ENCODE measurements at places on chromosomes 4 and X.
A peak's percentile ranks its signal among the peaks of the same experiment; 100 is the strongest.

DNA sequence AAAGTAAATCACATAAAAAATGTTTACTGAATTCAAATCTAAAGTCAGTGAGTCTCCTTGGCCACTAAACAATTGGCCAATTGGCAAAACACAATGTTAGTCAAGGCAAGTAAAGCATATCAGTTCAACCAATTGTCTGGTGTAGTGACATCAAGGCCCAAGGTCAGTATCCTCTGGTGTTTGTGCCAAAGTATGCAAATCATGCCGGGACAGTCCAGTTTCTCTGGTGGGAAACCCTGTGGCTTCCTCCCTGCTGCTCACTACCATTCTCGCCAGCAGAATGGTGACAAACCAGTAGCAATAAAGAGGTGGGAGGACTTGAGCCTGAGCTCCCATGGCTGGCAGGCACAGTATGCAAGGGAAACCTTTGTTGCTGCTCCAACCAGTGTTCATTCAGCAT is 314.9 kb upstream of the FGF13 start:
- no peak for DNase-seq
- H3K36me3 ChIP-seq = no peaks in the 10 kb centered on the region
- H3K4me3 ChIP-seq = no peak overlapping the region
- no peaks in the 10 kb centered on the region for H3K4me1 ChIP-seq
- no peak overlapping the region for H3K27ac ChIP-seq

DNA sequence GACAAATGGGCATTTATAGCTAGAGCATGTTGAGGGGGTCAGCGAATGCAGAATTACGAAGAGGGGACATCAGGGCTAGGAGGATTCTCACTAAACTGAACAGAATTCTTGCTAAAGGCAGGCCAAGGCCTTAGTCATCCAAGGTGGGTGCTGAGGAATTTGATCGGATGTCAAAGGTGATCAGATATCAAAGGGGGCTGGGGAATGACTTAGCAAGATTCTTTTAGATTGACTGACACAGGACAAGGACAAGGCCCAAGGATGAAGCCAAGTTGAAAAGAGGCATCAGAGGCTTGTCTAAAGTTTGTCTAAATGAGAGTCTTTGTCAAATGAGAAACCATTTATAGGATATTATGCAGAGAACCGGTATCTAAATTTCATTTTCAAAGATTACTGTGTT is 9.7 kb downstream of the TMEM184C start:
- no peak overlapping the region for H3K4me3 ChIP-seq
- no peaks in the 10 kb centered on the region for H3K4me1 ChIP-seq
- DNase-seq = no peak
- no peaks in the 10 kb centered on the region for H3K27me3 ChIP-seq

DNA sequence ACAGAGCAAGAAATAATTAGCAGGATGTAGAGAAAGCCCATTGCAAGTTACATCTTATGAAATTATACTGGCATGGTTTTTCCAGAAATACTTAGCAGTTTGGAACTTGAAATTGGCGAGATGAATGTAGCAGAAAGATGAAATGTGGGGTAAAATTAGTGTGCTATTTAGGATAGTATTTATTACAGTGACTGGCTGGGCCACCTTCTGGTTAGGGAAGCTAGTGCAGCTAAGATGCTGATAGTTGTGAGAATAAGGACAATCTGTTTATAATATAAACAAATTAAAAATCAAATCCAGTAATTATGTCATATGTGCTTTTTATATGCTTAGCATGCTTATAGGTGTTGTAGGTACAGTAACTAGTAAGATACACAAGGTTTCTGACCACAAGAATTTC is 74.8 kb downstream of the IL15 start:
- H3K4me3 ChIP-seq = no peak overlapping the region
- H3K27me3 ChIP-seq = no peaks in the 10 kb centered on the region
- H3K27ac ChIP-seq = no peak overlapping the region
- no peaks in the 10 kb centered on the region for H3K36me3 ChIP-seq
- H3K4me1 ChIP-seq = peaks cover 7% of the 10 kb centered on the region

- H3K4me3 ChIP-seq = no peak overlapping the region
- H3K36me3 ChIP-seq = no peaks in the 10 kb centered on the region
- no peak overlapping the region for H3K27ac ChIP-seq
- DNase-seq = no peak
These were observed 638.9 kb downstream of the SPRY1 start for GRCh38 chr4:124035364-124036041.

- H3K36me3 ChIP-seq = no peaks in the 10 kb centered on the region
- H3K27me3 ChIP-seq = no peaks in the 10 kb centered on the region
- H3K4me1 ChIP-seq = no peaks in the 10 kb centered on the region
- no peak overlapping the region for H3K27ac ChIP-seq
These were observed 300.2 kb downstream of the USP46 start for GRCh38 chr4:52358883-52359321.

GRCh38 chr4:160372390-160372789 is 1269.5 kb downstream of the RAPGEF2 start:
- H3K4me3 ChIP-seq = no peak overlapping the region
- no peaks in the 10 kb centered on the region for H3K27me3 ChIP-seq
- no peak for DNase-seq
- H3K4me1 ChIP-seq = no peaks in the 10 kb centered on the region
- no peaks in the 10 kb centered on the region for H3K36me3 ChIP-seq
- no peak overlapping the region for H3K27ac ChIP-seq

- no peaks in the 10 kb centered on the region for H3K36me3 ChIP-seq
- H3K4me1 ChIP-seq = no peaks in the 10 kb centered on the region
- no peak overlapping the region for H3K4me3 ChIP-seq
- no peaks in the 10 kb centered on the region for H3K27me3 ChIP-seq
- no peak overlapping the region for H3K27ac ChIP-seq
These were observed 175.3 kb upstream of the PCDH18 start for GRCh38 chr4:137707626-137708025.

DNA sequence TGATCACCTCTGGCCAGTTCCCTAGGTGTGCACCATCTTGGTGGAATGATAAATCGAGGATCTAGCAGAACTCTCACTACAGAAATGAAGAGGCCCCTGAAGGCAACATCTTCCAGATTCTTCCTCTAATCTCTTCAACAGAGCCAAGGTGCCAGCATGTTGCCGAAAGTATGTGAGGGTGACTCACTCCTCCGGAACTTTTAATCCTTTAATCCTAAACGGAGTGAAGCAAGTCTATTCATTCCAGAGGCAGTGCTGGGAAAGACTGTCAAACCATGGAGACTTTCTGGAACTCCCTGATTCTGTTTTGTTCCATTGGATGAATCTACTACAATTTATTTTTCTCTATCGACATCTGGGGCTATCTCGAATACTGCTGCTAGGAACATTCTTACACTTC is 68.7 kb downstream of the SUPT20HL2 start:
- no peaks in the 10 kb centered on the region for H3K27me3 ChIP-seq
- H3K4me1 ChIP-seq = no peaks in the 10 kb centered on the region
- H3K27ac ChIP-seq = no peak overlapping the region

DNA sequence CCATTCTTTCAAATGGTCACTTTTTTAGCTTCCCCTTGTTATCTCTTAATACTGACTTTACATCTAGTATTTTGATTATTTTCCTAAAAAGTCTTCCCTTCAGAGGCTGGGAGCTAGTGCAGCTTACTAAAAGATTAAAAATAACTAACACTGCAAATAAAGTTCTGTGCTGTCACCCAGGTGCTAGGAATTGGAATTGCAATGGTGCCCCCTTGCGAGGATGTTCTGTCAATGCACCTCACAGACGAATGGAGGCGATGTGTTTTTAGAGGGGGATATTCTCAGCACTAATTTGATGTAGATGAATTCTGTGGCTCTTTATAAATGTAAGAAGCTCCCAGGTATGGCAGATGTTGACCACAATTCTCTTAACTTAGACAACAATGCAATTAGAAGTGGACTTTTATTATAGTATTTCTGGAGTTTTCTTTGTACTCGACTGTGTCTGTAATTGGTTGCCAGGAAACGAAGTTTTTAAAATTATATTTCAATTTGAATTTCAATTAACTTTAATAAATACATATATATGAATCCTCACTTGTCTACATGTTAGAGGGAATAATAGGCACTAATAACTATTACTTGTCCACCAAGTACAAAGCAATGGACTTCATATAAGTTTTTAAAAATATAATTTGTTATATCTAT is 22.0 kb upstream of the SMIM31 start:
- H3K27ac ChIP-seq = no peak overlapping the region
- H3K4me3 ChIP-seq = no peak overlapping the region
- H3K4me1 ChIP-seq = no peaks in the 10 kb centered on the region
- DNase-seq = peak; percentile 47
- no peaks in the 10 kb centered on the region for H3K27me3 ChIP-seq

GRCh38 chr4:156217236-156217635 is 263.6 kb upstream of the CTSO start:
- H3K4me3 ChIP-seq = no peak overlapping the region
- no peak overlapping the region for H3K27ac ChIP-seq
- no peaks in the 10 kb centered on the region for H3K36me3 ChIP-seq
- no peaks in the 10 kb centered on the region for H3K4me1 ChIP-seq

DNA sequence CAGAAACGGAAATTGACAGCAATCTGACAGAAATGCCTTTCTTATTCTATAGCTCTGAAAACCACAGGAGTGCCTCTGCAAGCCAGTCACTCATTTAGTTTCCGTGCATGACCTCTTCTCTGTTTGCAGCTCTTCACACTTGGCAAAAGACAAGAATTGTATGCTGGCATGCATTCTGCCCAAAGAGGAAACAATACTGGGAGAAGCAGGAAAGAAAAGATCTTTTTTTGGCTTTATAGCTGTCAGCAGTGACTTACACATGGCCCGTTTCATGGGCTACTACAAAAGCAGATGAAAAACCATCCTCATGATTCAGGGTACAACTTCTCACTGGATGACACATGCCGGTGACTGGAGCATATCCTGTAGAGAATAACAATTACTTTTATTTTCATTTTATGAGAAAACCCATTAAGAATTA is 249.4 kb downstream of the ADAMTS3 start:
- H3K4me3 ChIP-seq = no peak overlapping the region
- H3K27me3 ChIP-seq = no peaks in the 10 kb centered on the region
- no peaks in the 10 kb centered on the region for H3K36me3 ChIP-seq
- H3K4me1 ChIP-seq = no peaks in the 10 kb centered on the region

- no peaks in the 10 kb centered on the region for H3K27me3 ChIP-seq
- H3K27ac ChIP-seq = no peak overlapping the region
- no peak overlapping the region for H3K4me3 ChIP-seq
- no peak for DNase-seq
- H3K36me3 ChIP-seq = no peaks in the 10 kb centered on the region
These were observed 1208.3 kb downstream of the ADGRL3 start for GRCh38 chr4:62408454-62408853.

- no peaks in the 10 kb centered on the region for H3K36me3 ChIP-seq
- H3K4me1 ChIP-seq = peaks cover 8% of the 10 kb centered on the region
- H3K27ac ChIP-seq = no peak overlapping the region
- H3K4me3 ChIP-seq = no peak overlapping the region
- no peak for DNase-seq
These were observed 1.1 kb upstream of the BDH2 start for GRCh38 chr4:103100691-103101090.

DNA sequence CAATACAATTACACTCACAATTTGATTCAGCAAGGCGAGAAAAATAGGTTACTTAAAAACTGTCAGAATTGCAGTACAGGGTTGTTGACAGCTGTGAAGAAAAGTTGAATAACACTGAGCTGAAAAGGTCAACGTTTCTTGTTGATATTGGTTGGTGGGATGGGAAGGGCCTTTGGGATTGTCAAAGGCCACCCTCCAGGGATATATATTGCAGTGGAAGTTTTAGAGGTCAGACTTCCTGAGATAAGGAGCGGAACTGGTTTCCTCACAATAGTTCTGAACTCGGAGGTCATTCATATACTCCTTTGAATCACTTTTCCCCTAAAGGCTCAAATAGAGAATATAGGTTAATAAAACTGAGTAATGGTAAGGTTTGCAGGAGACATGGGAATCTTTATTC is 417.2 kb downstream of the RAPGEF2 start:
- H3K27ac ChIP-seq = no peak overlapping the region
- no peak overlapping the region for H3K4me3 ChIP-seq
- no peaks in the 10 kb centered on the region for H3K27me3 ChIP-seq
- no peaks in the 10 kb centered on the region for H3K36me3 ChIP-seq
- no peaks in the 10 kb centered on the region for H3K4me1 ChIP-seq
- no peak for DNase-seq

GRCh38 chr4:13527981-13528820 is 16.1 kb downstream of the NKX3-2 start:
- peaks cover 97% of the 10 kb centered on the region for H3K27me3 ChIP-seq
- no peak overlapping the region for H3K27ac ChIP-seq
- peak; percentile 49 for DNase-seq
- H3K36me3 ChIP-seq = no peaks in the 10 kb centered on the region

GRCh38 chrX:29762006-29762405 is 453.4 kb upstream of the MAGEB2 start:
- no peaks in the 10 kb centered on the region for H3K4me1 ChIP-seq
- no peaks in the 10 kb centered on the region for H3K27me3 ChIP-seq
- H3K4me3 ChIP-seq = no peak overlapping the region

DNA sequence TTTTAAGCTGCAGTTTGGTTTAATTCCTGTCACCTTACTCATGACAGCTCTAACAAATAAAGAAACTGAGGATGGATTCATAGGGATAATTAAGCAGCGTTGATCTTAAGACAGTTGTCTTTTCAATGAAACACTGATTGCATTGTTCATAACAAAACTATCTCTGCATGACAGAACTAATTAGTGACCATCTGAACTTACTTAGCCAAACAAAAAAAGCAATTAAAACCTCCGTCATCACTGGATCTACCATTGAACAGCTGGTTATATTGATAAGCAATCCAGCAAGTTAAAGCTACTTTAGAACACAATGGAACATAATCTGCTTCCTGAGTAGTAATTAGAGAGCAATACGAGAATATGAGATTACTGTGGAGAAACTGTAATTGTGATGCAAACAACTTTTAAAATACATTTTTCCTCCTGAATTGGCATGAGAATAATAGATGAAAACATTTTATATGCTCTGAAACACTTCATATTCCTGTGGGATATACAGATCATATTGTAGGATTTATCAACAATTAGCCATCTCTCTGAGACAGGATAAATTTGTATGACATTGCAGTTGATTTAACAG is 2576.8 kb downstream of the PCDH7 start:
- no peaks in the 10 kb centered on the region for H3K4me1 ChIP-seq
- DNase-seq = no peak
- H3K4me3 ChIP-seq = no peak overlapping the region
- no peak overlapping the region for H3K27ac ChIP-seq

DNA sequence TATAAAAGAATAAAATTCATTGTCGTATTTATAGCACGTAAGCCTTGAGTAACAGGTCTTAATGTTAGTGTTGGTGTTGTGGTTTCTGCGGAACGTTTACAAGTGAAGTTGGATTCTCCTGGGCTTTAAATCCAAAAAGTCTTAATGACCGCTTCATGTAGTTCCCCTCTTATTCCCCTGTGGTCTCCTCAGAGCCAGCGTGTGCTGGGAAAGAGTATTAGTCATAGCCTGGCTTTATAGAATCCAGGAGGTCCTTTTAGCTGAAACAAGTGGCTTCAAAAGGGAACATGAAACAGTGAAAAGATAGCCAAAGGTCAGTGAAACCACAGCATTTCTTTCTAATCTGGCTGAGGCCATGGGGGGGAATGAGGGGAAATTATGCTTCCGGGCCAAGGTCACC is 79.1 kb downstream of the CLCN4 start:
- H3K27ac ChIP-seq = no peak overlapping the region
- no peak overlapping the region for H3K4me3 ChIP-seq
- H3K36me3 ChIP-seq = peaks cover 6% of the 10 kb centered on the region
- no peak for DNase-seq
- H3K4me1 ChIP-seq = no peaks in the 10 kb centered on the region
- no peaks in the 10 kb centered on the region for H3K27me3 ChIP-seq

- H3K27me3 ChIP-seq = no peaks in the 10 kb centered on the region
- H3K4me1 ChIP-seq = no peaks in the 10 kb centered on the region
- H3K27ac ChIP-seq = no peak overlapping the region
- DNase-seq = no peak
These were observed 436.5 kb upstream of the FRG1 start for GRCh38 chr4:189504220-189504619.

GRCh38 chr4:153676486-153676885 is 7.6 kb upstream of the TLR2 start:
- no peak overlapping the region for H3K4me3 ChIP-seq
- H3K27me3 ChIP-seq = no peaks in the 10 kb centered on the region
- H3K4me1 ChIP-seq = no peaks in the 10 kb centered on the region
- no peak overlapping the region for H3K27ac ChIP-seq

All from B cell (primary cell).